ENCODE measurements at places on chromosomes 12 and 14.

GRCh38 chr14:28755198-28755815 is 11.3 kb upstream of the FOXG1 start:
- DNase-seq = no peak

GRCh38 chr14:97057238-97058073 is 260.3 kb downstream of the VRK1 start:
- DNase-seq = no peak

DNA sequence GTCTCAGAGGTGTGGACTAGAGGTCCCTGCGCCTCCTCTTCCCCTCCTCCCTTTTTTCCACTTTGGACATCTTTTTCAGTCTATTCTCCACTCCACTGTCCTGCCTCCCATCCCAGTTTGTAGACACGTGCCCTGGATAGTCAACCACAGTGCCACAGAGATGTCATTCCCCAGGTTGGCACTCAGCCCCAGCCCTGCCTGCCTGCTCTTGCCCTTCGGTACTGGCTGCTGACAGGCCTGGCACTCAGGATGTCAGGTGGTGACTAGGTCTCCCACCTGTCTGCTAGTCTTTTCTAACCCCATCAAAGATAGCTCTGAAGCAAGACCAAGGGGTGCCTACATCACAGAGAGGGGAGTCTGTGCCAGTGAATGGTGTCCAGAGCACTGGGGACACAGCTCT is 15.8 kb downstream of the KRT71 start:
- DNase-seq = no peak

DNA sequence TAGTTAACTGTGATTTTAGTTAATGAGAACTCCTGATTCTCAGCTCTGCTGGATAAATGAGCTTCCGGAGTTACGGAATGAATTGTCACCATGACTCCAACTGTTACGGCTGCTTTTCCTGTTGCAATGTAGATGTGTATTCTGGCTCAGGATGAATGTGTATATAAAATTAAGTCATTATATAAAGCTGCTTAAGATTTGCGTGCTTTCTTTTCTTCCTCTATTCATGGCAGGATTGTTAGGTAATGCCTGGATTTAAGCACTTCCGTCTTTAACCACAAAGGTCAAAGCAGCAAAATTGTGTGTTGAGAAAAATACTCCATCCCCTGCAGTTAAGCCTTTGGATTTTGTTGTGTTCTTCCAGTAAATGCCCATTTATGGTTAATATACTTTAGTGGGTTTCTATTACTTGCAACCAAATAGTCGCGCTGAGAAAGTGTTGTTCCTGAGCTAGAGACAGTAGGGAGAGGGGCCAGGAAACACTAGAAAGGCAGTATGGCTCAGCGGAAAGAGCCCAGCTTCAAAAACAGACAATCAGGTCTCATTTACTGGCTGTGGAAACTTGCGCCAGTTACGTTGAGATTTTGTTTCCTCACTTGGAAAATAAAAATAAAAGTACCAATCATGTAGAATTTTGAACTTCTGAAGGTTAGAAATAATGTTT is 9.4 kb upstream of the CCDC175 start:
- peak; percentile 47 for DNase-seq
